ENCODE measurements at places on chromosomes 6 and 20.
A peak's percentile ranks its signal among the peaks of the same experiment; 100 is the strongest.

DNA sequence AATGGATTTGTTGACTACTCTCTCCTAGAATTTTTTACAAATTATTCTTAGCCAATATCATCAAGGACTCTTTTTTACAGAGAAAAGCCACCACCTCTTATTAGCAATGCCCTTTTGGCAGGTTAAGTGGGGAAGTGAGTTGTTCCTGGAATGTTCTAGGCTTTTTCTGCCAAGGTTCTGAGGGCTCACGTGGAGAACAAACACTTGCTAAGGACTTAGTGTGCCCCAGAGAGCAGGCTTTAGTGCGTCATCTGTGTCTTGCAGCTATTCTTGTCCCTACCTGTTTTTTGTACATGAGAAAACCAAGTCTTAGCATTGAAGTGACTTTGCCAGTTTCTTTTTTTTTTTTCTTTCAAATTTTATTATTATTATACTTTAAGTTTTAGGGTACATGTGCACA, 33.5 kb downstream of the CFAP61 start:
- no peak for DNase-seq

- no peak for DNase-seq
These were observed 12.2 kb downstream of the PRDM13 start for GRCh38 chr6:99618649-99619408.

GRCh38 chr6:149884215-149884614, 13.7 kb downstream of the RAET1E start:
- DNase-seq = no peak

GRCh38 chr6:43355862-43356590, 13.4 kb downstream of the ZNF318 start:
- no peak for DNase-seq

GRCh38 chr20:48635361-48635760, 192.4 kb downstream of the PREX1 start:
- no peak for DNase-seq

GRCh38 chr6:94673251-94673650, 904.1 kb upstream of the MANEA start:
- no peak for DNase-seq

DNA sequence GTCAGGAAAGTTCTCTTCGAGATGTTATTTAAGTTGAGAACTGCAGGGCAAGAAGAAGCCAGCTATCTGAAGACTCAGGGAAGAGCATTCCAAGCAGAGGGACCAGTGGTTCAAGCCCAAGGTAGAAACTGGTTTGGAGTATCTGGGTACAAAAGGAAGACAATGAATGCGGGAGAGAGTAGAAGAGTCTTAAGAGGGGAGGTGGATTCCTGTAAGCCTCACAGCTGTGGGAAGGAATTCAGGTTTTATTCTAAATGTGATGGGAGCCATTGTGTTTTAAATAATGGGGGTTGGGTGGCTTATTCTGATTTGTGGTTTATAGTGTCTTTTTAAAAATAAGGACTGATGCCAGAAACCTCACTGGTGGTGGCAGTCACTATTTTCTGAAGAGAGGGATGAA, 37.6 kb upstream of the TENT5A start:
- DNase-seq = no peak

DNA sequence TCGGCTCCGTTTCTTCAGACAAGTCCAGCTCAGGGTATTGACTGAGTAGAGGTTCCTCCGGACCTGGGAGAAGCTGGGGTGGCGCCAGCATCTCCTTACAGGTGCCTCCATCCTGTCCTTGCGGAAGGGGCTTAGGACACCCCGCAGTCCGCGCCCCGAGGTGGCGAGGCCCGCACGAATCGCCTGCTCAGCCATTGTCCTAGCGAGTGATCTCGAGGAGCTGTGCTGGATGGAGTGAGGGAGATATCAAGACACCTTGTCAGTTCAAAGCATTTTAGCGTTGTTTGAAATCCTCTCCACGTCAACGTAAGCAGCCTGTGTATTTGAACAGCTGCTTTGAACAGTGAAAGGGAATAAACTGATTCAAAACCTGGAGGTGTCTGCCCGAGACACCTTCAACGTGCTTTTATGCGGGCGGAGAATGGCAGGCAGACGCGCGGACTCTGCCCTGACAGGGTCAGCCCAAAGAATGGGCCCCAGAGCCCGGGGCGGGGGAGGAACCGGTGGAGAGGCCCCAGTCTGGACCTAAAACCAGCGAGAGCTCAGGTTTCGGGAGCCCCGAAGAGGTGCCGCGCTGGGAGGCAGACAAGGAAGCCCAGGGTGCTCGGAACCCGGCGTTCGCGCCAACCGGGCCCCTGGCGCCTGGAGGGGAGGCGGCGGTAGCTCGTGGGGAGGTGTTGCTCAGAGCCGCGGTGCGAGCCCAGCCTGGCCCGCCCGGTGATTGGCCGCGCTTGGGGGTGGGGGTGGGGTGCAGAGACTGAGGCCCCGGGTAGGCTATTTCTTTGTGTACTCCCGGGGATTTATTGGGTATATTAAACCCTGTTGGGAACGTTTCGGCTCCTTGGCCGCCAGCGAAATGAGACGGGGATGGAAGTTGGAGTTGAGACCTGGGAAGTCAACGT, 3.1 kb upstream of the POU3F2 start:
- DNase-seq = no peak

- DNase-seq = no peak
These were observed 506.1 kb upstream of the ID4 start for GRCh38 chr6:19331089-19331488.

GRCh38 chr6:120587381-120587780, 746.9 kb downstream of the TBC1D32 start:
- no peak for DNase-seq

DNA sequence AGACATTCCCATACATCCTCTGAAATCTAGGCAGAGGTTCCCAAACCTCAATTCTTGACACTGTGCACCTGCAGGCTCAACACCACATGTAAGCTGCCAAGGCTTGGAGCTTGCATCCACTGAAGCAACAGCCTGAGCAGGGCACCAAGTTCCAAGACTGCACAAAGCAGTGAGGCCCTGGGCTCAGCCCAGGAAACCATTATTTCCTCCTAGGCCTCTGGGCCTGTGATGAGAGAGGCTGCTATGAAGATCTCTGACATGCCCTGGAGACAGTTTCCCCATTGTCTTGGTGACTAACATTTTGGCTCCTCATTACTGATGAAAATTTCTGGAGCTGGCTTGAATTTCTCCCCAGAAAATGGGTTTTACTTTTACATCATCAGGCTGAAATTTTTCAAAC, 107.5 kb upstream of the SAMD5 start:
- DNase-seq = no peak

GRCh38 chr6:124659427-124659826, 302.8 kb upstream of the RNF217 start:
- no peak for DNase-seq

DNA sequence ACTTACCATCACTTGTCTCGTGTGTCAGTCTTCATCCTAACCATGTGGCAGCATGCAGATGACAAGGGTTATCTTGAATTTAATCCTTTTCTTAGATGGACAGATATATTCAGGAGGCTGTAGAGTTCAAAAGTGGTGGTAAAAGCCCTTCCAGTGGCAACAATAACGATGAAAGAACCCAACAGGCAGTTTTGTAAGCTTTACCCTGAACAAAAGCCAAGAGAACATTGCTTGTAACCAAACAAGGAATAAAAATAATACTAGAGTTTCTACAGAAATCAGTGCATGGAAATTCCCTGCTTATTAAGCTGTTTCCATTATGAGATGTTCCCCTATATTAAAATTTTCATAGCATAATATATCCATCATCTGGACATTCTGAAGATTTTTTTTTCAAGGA, 69.7 kb downstream of the PDE7B start:
- no peak for DNase-seq

- no peak for DNase-seq
These were observed 15.5 kb downstream of the FAM83B start for GRCh38 chr6:54861905-54862616.

GRCh38 chr6:33207552-33208090, 679 bp upstream of the RING1 start:
- DNase-seq = no peak

DNA sequence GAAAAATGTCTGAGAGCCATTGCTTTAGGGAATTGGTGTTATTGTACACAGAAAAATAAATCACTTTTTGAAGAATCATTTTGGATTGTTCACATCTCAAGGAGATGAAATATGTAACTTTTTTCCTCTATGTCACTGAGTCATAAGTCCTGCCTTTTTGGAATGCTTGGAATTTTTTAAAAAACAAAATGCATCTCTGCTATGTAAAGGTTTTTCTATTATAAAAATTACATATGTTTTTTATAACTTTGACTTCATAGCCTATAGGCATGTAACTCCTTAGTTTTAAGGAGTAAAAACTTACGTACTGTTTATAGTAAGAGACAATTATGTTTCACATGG, 8.7 kb downstream of the RNF144B start:
- DNase-seq = no peak

GRCh38 chr6:150627585-150628025, 27.9 kb downstream of the PLEKHG1 start:
- DNase-seq = no peak

DNA sequence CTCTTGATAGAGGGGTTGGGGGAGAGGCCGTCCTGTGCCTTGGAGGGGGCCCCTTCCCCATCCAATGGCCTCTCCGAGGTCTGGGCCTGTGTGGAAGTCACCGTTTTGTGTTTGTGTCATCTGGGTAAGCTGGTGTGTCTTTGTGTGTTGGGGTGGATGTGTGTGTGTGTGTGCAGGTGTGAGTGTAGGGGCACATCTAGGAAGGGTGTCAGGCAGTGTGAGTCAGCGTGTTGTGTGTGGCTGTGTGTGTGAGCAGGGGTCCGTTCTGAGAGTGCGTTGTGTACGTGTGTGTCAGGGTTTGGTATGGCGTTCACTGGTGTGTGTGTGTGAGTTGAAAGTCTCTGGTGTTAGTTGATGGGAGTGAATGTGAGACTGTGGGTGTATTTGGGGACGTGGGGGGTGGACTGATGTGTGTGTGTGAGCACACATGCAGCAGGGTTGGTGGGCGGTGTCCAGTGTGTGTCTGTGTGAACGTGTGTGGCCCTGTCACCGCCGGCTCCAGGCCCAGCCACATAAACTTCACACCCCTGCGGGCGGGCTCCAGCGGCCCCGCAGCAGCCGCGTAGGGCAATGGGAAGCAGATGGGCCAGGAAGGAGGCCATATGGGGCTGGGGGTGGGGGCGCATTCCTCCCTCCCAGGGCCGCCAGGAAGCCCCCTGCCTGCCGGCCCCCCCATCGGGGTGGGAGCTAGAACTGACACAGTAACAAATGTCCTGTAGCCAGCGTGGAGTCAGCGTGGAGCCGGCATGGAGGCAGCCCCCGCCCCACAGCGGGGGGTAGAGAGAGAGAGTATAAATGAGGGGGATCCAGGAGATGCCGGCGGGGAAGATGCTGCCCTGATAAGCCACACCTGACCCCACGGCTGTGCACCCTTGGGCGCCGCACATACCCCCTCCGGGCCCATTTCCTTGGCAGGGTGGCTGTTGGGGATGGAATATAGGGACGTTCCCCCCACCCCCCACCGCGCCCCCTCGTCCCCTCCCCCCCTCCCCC, 32.1 kb downstream of the SNAI1 start:
- DNase-seq = no peak

DNA sequence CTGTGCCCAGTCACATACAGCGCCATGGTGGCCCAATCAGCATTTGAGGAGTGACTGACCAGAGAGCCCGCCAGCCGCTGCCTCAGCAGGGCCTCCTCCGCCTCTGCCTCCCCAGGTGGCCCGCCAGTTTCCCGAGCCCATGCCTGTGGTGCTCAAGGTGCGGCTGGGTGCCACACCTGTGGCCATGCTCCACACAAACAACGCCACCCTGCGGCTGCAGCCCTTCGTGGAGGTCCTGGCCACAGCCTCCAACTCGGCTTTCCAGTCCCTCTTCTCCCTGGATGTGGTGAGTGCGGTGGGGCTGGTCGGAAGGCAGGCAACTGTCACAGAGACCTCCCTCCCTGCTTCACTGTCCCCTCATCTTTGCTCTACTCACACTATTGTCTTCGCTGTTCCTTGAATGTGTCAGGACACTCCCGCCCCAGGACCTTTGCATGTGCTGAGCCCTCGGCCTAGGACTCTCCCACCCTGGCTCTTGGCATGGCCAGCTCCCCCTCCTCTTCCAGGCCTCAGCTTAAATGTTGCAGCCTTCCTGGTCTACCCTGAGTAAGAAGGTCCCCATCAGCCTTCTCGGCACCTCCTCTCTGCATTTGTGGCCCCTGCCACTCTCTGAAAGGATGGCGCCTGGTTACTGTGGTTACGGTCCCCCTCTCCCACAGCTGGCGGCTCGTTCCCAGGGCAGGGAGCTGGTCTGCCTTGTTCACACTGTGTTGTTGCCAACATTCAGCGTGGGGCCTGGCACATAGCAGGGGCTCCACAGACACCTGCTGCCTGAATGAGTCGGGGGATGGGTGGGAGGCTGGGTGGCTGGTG, 11.8 kb upstream of the BPIFB6 start:
- DNase-seq = no peak

- DNase-seq = no peak
These were observed 19.5 kb downstream of the PANK2 start for GRCh38 chr20:3908667-3909066.

GRCh38 chr6:137193256-137194070, 20.0 kb upstream of the IL22RA2 start:
- no peak for DNase-seq

GRCh38 chr6:108598305-108598863, 37.7 kb downstream of the FOXO3 start:
- DNase-seq = no peak

- DNase-seq = peak; percentile 40
These were observed 567 bp upstream of the SLC18B1 start for GRCh38 chr6:132798869-132799538.

- DNase-seq = no peak
These were observed 13.8 kb downstream of the ATXN1 start for GRCh38 chr6:16747232-16748024.

- no peak for DNase-seq
These were observed 308.9 kb upstream of the JAG1 start for GRCh38 chr20:10982692-10983091.

DNA sequence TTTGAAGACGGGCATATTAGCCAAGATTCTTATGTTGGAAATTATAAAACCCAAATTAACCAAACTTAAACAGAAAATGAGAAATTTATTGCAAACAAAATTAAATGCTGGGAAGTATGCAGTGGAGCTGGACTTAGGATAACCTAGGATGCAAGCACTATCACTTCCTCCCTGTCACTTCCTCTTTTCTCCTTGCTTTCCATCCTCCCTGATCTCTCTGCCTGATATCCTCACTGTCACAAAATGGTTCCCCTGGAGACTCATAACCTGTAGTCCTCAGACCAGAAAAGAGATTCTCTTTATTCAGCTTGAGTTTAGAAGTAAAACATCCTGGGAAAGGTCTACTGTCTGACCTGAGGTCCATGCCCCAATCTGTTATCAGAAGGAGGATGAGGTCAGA, 7.4 kb upstream of the KLHL32 start:
- DNase-seq = no peak

All from naive thymus-derived CD8-positive, alpha-beta T cell (primary cell).